Islet precursor cell (in vitro differentiated cells): ENCODE measurements at places on chromosomes 1 and 21.

DNA sequence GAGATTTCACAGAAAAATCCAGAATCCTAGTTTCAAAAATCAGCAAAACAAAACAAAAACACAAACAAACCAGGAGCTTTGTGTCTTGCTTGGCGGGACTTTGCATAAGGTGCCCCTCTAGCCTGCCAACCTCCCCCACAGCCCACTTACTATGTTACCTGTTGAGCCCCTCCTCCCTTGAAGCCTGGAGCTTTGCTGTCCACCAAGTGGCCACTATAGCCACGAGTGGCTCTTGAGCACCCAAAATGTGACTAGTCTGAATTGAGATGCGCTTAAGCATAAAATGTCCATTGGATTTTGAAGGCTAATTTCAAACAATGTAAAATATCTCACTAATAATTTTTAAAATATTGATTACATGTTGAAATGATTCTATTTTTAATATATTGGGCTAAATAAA is 12.2 kb downstream of the TFAP2E start:
- DNase-seq = no peak

- no peak for DNase-seq
These were observed 34.9 kb downstream of the SIPA1L2 start for GRCh38 chr1:232594768-232595698.

GRCh38 chr1:157115851-157116736 is 16.5 kb upstream of the ETV3L start:
- DNase-seq = peak; percentile 46

GRCh38 chr21:38488640-38489270 is 9.5 kb downstream of the ERG start:
- no peak for DNase-seq

DNA sequence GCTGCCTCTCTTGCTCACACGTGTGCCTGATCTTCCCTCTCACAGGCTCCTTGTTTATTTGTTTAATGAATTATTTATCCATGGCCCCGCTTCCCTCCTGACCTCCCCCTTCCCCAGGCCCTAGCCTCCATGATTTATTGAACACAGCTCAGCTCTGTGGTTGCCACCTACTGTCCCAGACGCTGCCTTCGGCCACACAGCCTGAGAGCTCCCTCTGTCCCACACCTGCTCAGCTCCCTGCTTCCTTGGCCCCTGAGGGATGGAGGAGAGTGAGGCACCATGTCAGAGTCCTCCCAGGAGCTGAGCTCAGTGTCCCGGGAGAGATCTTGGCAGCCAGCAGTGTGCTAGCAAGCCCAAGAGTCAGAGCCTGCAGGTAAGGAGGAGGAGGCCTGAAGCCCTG is 3.1 kb upstream of the EFNA3 start:
- DNase-seq = no peak
